GM23338 (cell line): ENCODE measurements at places on chromosomes 4 and X. TPM values are rescaled to one million over a fixed set of nuclear protein-coding genes. Genes with fewer than 3 reads are reported as not detected.

MCTS1 gene
- 33.0 and 34.4 TPM in 2 replicates for total RNA-seq

DNA sequence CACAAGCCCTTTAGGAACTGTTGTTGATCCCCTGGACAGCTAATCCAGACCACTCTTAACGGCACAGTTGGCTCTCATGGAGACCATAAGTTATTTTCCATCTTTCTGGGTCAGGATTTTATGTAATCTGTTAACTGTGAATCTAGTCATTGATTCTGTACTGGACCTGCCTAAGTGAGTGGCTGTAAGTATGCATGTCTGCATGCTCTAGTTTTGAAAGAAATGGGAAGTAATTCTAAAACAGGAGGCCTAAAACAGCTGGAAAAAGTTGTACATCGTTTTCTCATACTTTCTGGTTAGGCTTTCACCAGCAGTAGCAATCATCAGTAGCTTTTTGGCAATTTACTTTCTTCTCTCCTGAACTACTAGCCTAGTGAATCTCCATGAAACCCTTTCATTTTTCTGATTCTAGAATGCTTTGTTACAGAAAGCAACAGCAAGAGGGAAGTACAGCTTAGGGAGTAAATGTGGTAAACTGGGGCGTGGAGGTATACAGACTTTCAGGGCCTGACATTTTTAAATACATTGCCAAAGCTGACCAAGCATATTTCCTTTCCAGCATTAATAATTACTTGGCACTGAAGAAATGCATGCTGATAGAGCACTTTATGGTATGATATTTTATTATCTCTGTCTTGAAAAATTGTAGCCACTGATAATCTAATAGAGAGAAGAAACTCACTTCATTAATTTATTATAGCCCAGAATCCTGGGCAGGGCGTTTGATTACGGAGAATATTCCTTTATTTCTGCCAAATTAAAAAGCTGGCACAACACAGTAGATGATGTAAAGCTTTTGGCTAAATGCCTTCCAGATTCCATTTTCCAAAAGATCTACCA, 202.7 kb downstream of the BANK1 start:
- peaks cover 4% of the 10 kb centered on the region; the same call in 1 of the 2 replicates for H3K4me1 ChIP-seq
- no peaks in the 10 kb centered on the region for H3K36me3 ChIP-seq
- no peak overlapping the region for H3K4me3 ChIP-seq

GRCh38 chrX:134737061-134737460, 78.8 kb upstream of the PLAC1 start:
- H3K27ac ChIP-seq = no peak overlapping the region
- H3K27me3 ChIP-seq = no peaks in the 10 kb centered on the region
- H3K4me1 ChIP-seq = peaks cover 6% of the 10 kb centered on the region; the same call in 1 of the 2 replicates
- DNase-seq = no peak

PNMA6A gene
- 6.6 and 7.1 TPM in 2 replicates for total RNA-seq

- H3K27me3 ChIP-seq = no peaks in the 10 kb centered on the region
- H3K4me1 ChIP-seq = no peaks in the 10 kb centered on the region
- H3K27ac ChIP-seq = no peak overlapping the region
- H3K36me3 ChIP-seq = no peaks in the 10 kb centered on the region
- no peak overlapping the region for H3K4me3 ChIP-seq
Observed at GRCh38 chr4:187390646-187391045, 604.9 kb upstream of the ZFP42 start.

RHOH gene
- 2.7 and 3.7 TPM in 2 replicates for total RNA-seq

ADH1A gene
- total RNA-seq = not detected in 2 replicates

TIGD4 gene
- total RNA-seq = 1.7 and 2.8 TPM in 2 replicates

DNA sequence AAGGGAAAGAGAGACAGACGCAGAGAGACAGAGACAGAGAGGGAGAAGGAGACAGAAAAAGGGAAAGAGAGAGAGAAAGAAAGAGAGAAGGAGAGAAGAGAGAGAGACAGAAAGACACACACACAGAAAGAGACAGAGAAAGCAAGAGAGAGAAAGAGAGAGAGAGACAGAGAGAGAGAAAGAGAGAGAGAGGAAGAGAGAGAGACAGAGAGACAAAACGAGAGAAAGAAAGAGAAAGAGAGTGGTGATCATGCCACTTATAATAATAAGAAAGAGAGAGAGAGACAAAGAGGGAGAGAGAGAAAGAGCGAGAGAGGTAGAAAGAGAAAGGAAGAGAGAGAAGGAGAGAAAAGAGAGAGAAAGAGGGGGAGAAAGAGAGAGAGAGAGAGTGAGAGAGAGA, 51.4 kb downstream of the SHOX start:
- DNase-seq = no peak
- no peaks in the 10 kb centered on the region for H3K36me3 ChIP-seq
- H3K4me3 ChIP-seq = no peak overlapping the region
- H3K4me1 ChIP-seq = peaks cover 12% of the 10 kb centered on the region
